Ascending aorta (tissue), 2 donors: ENCODE measurements at places on chromosomes 13 and 19.
A peak's percentile ranks its signal among the peaks of the same experiment; 100 is the strongest.

- no peaks in the 10 kb centered on the region for H3K27me3 ChIP-seq
- H3K27ac ChIP-seq: no peak overlapping the region
- DNase-seq: no peak
- no peak overlapping the region for H3K4me3 ChIP-seq
- no peaks in the 10 kb centered on the region for H3K4me1 ChIP-seq
These were observed 51.1 kb downstream of the HS6ST3 start for GRCh38 chr13:96141032-96141431.

DNA sequence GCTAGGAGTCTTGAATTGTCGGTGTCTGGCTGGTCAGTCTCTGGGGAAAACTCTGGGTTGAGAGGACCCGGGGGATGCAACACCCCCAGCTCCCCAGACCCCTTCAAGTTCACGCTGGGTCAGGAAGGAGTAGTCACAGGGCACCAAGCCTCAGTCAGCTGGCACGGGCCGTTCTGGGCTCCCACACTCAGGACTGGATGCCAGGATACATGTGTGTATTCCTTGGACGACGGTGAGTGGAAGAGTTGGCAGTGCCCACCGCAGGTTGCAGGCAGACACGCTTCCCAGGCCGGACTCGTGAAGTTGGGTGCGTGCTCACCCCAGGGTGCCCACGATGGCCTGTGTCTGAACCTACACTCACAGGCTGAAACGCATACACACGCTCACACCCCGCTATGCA lies 5.5 kb downstream of the GADD45B start:
- H3K4me1 ChIP-seq: peaks cover 7% of the 10 kb centered on the region
- peaks cover 11% of the 10 kb centered on the region for H3K36me3 ChIP-seq
- peak; percentile 55 for DNase-seq
- H3K27me3 ChIP-seq: no peaks in the 10 kb centered on the region

DNA sequence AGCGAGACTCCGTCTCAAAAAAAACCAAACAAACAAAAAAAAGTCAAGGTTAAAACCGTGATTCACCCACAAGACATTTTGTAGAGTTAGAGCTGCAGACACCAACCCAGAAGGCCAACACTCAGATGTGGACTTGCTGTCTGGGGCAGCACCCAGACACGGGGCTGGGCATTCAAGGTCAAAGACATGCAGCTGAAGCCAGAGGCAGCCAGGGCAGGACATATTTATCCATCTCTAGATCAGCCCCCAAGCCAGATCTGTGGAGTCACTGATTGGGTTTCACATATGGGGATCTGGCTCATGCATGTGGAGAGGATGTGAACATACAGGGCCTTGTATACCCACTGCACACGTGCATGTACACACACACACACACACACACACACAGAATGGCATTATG lies 3.6 kb downstream of the KLK15 start:
- no peak overlapping the region for H3K4me3 ChIP-seq
- no peaks in the 10 kb centered on the region for H3K27me3 ChIP-seq

- peaks cover 33% of the 10 kb centered on the region for H3K36me3 ChIP-seq
- peak overlapping the region; percentile 62 for H3K4me3 ChIP-seq
- peaks cover 10% of the 10 kb centered on the region for H3K4me1 ChIP-seq
These were observed 1.4 kb downstream of the CIC start for GRCh38 chr19:42270346-42271044.

DNA sequence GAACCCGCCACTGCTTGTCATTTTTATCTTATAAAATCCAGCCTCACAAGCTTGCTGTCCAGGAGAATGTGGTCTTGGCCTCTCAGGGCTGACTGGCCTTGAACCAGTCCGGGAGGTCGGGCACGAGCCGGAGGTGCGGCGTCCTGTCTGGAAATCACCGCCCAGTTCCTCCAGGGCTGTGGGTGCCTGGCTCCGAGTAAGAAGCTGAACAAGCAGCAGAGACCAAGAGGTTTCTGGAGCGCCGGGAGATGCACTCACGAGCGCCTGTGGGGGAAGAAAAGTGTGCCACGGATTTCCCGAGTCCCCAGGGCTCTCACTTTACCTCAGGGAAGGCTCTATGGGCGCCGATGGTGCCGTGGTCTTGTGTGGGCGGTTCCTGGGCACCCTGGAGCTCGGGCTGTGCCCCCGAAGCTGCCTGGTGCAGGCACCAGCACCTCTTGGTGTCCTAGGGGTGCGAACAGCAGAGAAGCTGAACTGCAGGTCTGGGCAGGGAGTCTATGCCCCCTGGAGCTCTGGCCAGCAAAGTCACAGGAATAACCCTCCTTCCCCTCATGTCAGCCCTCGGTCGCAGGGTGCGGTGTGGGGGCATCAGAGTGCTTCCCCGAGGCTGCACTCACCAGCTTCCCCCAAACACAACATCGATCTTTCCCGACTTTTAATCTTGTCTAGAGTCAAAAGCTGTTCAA lies 50.0 kb downstream of the GAS6 start:
- peak overlapping the region; percentile 59 for H3K27ac ChIP-seq
- no peaks in the 10 kb centered on the region for H3K27me3 ChIP-seq
- H3K36me3 ChIP-seq: peaks cover 4% of the 10 kb centered on the region
- H3K4me1 ChIP-seq: peaks cover 28% of the 10 kb centered on the region
- DNase-seq: no peak

GRCh38 chr13:100497389-100497788 lies 91.2 kb downstream of the GGACT start:
- no peak overlapping the region for H3K4me3 ChIP-seq
- no peak overlapping the region for H3K27ac ChIP-seq
- no peaks in the 10 kb centered on the region for H3K4me1 ChIP-seq
- no peaks in the 10 kb centered on the region for H3K36me3 ChIP-seq
- no peaks in the 10 kb centered on the region for H3K27me3 ChIP-seq
- no peak for DNase-seq

DNA sequence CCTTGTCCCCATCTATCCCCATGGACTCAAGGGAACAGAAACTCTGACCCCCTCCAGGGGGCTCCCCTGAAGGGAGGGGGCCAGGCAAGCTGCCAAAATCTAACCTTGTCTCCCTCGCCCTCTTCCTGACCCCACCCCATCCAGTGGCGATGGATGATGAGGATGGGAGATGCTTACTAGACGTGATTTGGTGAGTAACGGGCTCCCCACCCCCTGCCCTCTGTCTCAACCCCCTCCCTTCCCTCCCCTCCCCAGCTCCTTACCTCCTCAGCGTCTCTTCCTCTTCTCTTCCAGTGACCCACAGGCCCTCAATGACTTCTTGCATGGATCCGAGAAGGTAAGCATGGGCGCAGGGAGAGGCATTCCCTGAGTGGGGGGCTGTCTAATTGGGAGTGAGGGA lies 39.8 kb upstream of the EHD2 start:
- no peaks in the 10 kb centered on the region for H3K27me3 ChIP-seq
- no peak overlapping the region for H3K27ac ChIP-seq
- peaks cover 25% of the 10 kb centered on the region for H3K36me3 ChIP-seq

DNA sequence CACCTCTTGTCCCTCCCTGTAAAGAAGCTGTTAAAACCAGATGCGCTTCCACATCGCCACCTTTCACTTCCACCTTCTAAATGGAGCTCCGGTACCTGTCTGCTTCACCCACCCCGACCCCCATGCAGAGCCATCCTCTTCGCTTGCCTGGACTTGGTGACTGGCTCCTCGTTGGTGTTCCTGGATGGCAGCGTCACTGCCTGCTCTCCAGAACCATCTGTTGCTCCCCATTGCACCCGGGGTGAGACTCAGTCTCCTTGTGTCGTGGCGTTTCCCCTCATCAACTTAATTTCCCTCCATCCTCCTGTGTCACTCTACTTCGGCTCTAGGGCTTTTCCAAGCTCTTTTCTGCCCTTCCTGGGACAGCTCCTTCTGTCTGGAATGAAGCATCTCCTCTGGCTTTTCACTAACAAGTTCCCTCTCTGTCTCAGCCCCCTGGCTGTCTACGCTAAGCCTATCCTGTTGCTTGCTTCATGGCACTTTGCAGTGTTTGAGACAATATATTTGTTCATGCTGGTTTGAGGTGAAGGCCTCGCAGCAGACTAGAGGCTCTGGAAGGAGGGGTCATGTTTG lies 10.3 kb downstream of the CEBPG start:
- no peak for DNase-seq
- H3K36me3 ChIP-seq: peaks cover 5% of the 10 kb centered on the region
- H3K27ac ChIP-seq: no peak overlapping the region
- no peaks in the 10 kb centered on the region for H3K27me3 ChIP-seq
- H3K4me3 ChIP-seq: no peak overlapping the region

DNA sequence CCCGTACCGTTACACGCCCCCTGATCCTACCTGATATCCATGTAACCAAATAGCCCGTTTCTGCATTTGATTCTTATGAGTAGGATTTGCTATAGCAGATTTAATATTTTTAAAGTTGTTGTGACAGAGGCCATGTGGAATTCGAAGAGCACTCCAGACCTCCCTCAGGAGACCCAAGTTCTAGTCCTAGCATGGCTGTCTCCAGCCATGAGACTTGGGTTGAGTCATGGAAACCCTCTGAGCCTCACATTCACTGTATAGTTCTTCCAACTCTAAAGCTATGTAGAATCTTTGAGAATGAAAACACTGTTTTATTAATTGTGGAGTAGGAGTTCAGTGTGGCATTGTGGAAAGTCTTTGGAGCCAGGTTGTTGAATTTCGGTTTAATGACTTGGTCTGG lies 8.0 kb upstream of the GPR183 start:
- H3K27ac ChIP-seq: no peak overlapping the region
- no peak overlapping the region for H3K4me3 ChIP-seq
- H3K4me1 ChIP-seq: peaks cover 3% of the 10 kb centered on the region
- H3K36me3 ChIP-seq: no peaks in the 10 kb centered on the region

GRCh38 chr19:36136964-36137686 lies 2.7 kb upstream of the CAPNS1 start:
- H3K4me3 ChIP-seq: peak overlapping the region; percentile 33
- H3K27me3 ChIP-seq: no peaks in the 10 kb centered on the region
- DNase-seq: peak; percentile 33
- H3K4me1 ChIP-seq: peaks cover 19% of the 10 kb centered on the region
- peak overlapping the region; percentile 83 for H3K27ac ChIP-seq
- peaks cover 3% of the 10 kb centered on the region for H3K36me3 ChIP-seq

- H3K27me3 ChIP-seq: no peaks in the 10 kb centered on the region
- H3K27ac ChIP-seq: peak overlapping the region; percentile 72
- peak overlapping the region; percentile 66 for H3K4me3 ChIP-seq
- peaks cover 7% of the 10 kb centered on the region for H3K4me1 ChIP-seq
These were observed 846 bp downstream of the ZNF790 start for GRCh38 chr19:36837176-36837905.

- H3K36me3 ChIP-seq: peaks cover 3% of the 10 kb centered on the region
- H3K27me3 ChIP-seq: no peaks in the 10 kb centered on the region
- peak overlapping the region; percentile 100 for H3K27ac ChIP-seq
- peaks cover 41% of the 10 kb centered on the region for H3K4me1 ChIP-seq
- peak overlapping the region; percentile 60 for H3K4me3 ChIP-seq
These were observed 18.2 kb downstream of the LSM4 start for GRCh38 chr19:18304458-18305310.
